ENCODE measurements at places on chromosomes 13 and 19. TPM values are rescaled to one million over a fixed set of nuclear protein-coding genes. Genes with fewer than 3 reads are reported as not detected.

DNA sequence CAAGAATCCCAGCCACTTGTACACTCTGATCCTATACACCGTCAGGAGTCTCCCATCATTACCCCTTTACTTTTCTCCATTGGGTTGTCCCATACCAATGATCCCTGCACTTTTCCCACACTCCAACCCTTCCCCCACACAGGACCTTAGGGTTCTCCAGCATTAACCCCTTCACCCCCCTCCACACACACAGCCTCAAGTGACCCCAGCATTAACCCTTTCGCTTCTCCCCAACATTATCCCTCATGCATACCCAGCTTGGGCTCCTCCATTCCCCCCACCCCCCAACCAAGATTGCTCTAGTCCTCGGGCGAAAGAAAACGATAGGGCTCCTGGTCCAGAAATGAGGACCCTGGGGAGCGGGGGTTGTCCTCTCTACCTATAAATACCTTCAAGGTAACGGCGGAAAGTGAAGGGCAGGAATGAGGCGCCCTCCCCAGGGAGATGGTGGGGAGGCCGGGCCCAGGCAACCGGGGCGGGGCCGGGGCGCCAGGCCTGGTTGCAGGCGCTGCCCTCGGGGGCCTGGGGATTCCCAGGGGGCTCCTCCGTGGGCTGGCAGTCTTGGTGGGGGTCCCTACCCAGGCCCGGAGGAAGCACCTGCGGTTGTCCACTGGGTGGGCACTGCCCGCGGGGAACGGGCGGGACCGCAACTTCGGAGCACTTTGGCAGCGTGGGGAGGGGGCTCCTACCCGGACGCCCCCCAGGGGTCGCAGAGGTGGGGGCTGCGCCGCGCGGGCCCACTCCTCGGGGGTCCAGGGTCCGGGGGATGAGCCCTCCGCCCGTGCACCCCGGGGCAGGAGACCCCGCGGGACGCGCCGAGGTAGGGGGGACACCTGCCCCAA, 757 bp downstream of the WIZ start:
- H3K4me3 ChIP-seq: peak overlapping the region; percentile 72
- H3K4me1 ChIP-seq: peaks cover 20% of the 10 kb centered on the region
- H3K27me3 ChIP-seq: no peaks in the 10 kb centered on the region
- H3K27ac ChIP-seq: peak overlapping the region; percentile 74

GRIK5 gene
- total RNA-seq: 0.41 TPM

GRCh38 chr13:41500511-41500910, 43.2 kb downstream of the RGCC start:
- no peak for DNase-seq
- no peaks in the 10 kb centered on the region for H3K27me3 ChIP-seq
- no peak overlapping the region for H3K27ac ChIP-seq
- H3K4me1 ChIP-seq: peaks cover 11% of the 10 kb centered on the region

DNA sequence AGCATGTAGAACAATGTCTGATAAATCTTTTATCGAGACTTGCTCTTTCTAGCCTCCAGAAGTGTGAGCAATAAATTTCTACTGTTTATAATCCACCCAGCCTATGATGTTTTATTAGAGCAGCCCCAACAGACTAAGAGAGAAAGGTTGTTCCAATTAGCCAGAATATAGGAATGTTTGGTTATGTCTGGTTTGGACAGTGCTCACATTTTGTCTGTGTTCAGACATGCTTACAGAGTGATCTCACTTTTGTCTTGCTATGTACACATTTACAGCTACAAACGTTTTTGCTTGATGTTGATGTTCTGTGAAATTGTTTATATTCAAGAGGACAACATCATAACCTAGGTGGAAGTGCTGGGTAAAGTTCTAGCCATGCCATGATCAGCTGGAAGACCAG, 18.0 kb upstream of the EVI5L start:
- no peak overlapping the region for H3K27ac ChIP-seq
- no peaks in the 10 kb centered on the region for H3K36me3 ChIP-seq
- H3K4me1 ChIP-seq: peaks cover 5% of the 10 kb centered on the region

- H3K27me3 ChIP-seq: peaks cover 23% of the 10 kb centered on the region
- no peaks in the 10 kb centered on the region for H3K4me1 ChIP-seq
- no peak overlapping the region for H3K27ac ChIP-seq
- no peaks in the 10 kb centered on the region for H3K36me3 ChIP-seq
- no peak overlapping the region for H3K4me3 ChIP-seq
These were observed 62.4 kb upstream of the URI1 start for GRCh38 chr19:29879655-29879974.

LGALS7 gene
- total RNA-seq: not detected

DNA sequence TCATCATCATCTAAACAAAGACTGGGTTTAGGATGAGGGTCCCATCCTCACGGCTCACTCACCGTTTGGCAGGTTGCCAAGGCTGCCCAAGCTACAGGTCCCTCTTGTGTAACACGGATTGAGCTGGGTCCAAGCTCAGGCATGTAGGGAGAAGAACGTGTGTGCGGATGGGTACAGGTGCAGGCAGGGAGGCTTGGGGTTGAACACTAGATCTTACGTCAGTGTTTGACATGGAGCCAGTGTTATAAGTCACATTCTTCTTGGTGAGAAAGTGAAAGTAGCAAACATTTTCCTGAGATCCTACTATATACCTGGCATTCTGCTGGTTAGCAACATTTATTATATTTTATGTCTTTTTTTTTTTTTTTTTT, 136.8 kb upstream of the RNF113B start:
- no peaks in the 10 kb centered on the region for H3K36me3 ChIP-seq
- no peak overlapping the region for H3K27ac ChIP-seq
- no peak overlapping the region for H3K4me3 ChIP-seq
- no peaks in the 10 kb centered on the region for H3K27me3 ChIP-seq
- DNase-seq: no peak

- H3K4me3 ChIP-seq: no peak overlapping the region
- H3K27me3 ChIP-seq: no peaks in the 10 kb centered on the region
- H3K27ac ChIP-seq: peak overlapping the region; percentile 67
These were observed 39.1 kb downstream of the EFNB2 start for GRCh38 chr13:106496072-106496997.

ZNF844 gene
- 11.7 TPM for total RNA-seq

Data from lower lobe of right lung (tissue), 2 donors.